ENCODE measurements at places on chromosomes 6 and 20. TPM values are rescaled to one million over a fixed set of nuclear protein-coding genes. Genes with fewer than 3 reads are reported as not detected.

- no peak overlapping the region for H3K4me3 ChIP-seq
- no peak for DNase-seq
- no peaks in the 10 kb centered on the region for H3K4me1 ChIP-seq
- H3K27me3 ChIP-seq: no peaks in the 10 kb centered on the region
Observed at GRCh38 chr20:5214826-5215225, 88.0 kb downstream of the CDS2 start.

GRCh38 chr20:38987777-38988176, 25.6 kb downstream of the DHX35 start:
- H3K4me1 ChIP-seq: no peaks in the 10 kb centered on the region
- no peak for DNase-seq
- no peak overlapping the region for H3K4me3 ChIP-seq
- no peaks in the 10 kb centered on the region for H3K27me3 ChIP-seq

DNA sequence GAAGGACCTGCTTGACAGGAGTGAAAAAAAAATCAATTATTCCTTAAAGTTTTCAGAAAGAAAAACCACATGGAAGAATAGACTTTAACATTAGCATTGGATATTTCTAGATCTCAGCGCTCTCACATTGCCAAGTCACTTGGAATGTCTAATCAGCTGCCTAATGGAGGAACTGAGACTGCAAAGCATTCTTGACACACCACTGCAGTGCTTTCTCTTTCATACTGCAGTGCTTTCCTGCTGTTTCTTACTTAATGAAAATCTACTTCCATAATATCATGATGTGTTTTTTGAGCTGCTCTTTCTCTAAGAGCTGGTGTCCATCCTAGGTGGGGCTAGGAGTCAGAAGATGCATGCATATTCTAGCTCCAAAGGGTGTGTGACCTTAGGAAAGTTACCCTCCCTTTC, 20.4 kb upstream of the MCM3 start:
- no peaks in the 10 kb centered on the region for H3K27me3 ChIP-seq
- H3K4me1 ChIP-seq: peaks cover 47% of the 10 kb centered on the region
- no peak overlapping the region for H3K4me3 ChIP-seq

DNA sequence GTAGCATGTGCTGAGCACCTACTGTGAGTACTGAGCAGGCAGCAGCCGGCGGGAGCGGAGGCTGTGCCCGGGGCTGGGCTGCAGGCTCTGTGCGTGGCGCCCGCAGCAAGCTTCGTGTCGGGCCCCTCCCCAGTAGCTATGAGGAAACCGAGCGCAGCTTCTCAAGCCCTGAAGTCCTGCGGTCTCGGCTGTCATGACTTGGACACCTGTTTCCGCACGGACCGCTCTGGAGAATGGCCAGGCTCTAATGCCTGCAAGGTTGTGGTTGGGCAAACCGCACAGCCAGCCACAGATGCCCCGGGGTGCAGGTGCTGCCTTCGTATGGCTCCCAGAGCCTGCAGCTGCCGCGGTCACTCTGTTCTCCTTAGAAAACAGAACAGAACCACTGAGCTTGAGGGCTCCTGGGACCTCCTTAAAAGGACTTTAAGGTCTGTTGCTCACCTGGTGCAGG, 33.7 kb downstream of the PYGB start:
- H3K27me3 ChIP-seq: no peaks in the 10 kb centered on the region
- H3K27ac ChIP-seq: no peak overlapping the region
- no peak for DNase-seq

GRCh38 chr6:75409928-75410327, 83.7 kb downstream of the FILIP1 start:
- H3K36me3 ChIP-seq: no peaks in the 10 kb centered on the region
- no peak for DNase-seq
- H3K27ac ChIP-seq: no peak overlapping the region
- no peaks in the 10 kb centered on the region for H3K27me3 ChIP-seq

- H3K27me3 ChIP-seq: peaks cover 76% of the 10 kb centered on the region
- no peaks in the 10 kb centered on the region for H3K36me3 ChIP-seq
- DNase-seq: no peak
- H3K27ac ChIP-seq: no peak overlapping the region
- H3K4me3 ChIP-seq: no peak overlapping the region
- H3K4me1 ChIP-seq: no peaks in the 10 kb centered on the region
Observed at GRCh38 chr6:33936886-33937285, 133.1 kb upstream of the MLN start.

GRCh38 chr6:3726421-3726820, 25.1 kb downstream of the PXDC1 start:
- H3K4me3 ChIP-seq: no peak overlapping the region
- H3K4me1 ChIP-seq: peaks cover 29% of the 10 kb centered on the region
- H3K36me3 ChIP-seq: no peaks in the 10 kb centered on the region
- peaks cover 91% of the 10 kb centered on the region for H3K27me3 ChIP-seq
- DNase-seq: no peak
- no peak overlapping the region for H3K27ac ChIP-seq

- no peaks in the 10 kb centered on the region for H3K27me3 ChIP-seq
- no peak for DNase-seq
- H3K36me3 ChIP-seq: no peaks in the 10 kb centered on the region
- H3K4me1 ChIP-seq: peaks cover 48% of the 10 kb centered on the region
- H3K4me3 ChIP-seq: no peak overlapping the region
Observed at GRCh38 chr6:157763904-157764177, 59.2 kb upstream of the SNX9 start.

GRCh38 chr6:155646443-155646842, 190.8 kb upstream of the NOX3 start:
- no peaks in the 10 kb centered on the region for H3K36me3 ChIP-seq
- H3K27me3 ChIP-seq: no peaks in the 10 kb centered on the region
- H3K4me3 ChIP-seq: no peak overlapping the region
- peaks cover 18% of the 10 kb centered on the region for H3K4me1 ChIP-seq
- DNase-seq: no peak
- peak overlapping the region; percentile 77 for H3K27ac ChIP-seq

The THBD gene
- total RNA-seq: 0.49 TPM

The TRDN gene
- 0.20 TPM for total RNA-seq

The GATA5 gene
- 0.49 TPM for total RNA-seq

The RAET1L gene
- not detected for total RNA-seq

The MMP24 gene
- not detected for total RNA-seq

The KIAA0408 gene
- total RNA-seq: not detected

Measured in K562 (cell line).